Tracheal epithelial cell (primary cell): ENCODE measurements at places on chromosomes 3 and 15. TPM values are rescaled to one million over a fixed set of nuclear protein-coding genes. Genes with fewer than 3 reads are reported as not detected.

IQCF5 gene
- not detected in 2 replicates for total RNA-seq

CPA3 gene
- total RNA-seq: not detected in 2 replicates

CYP19A1 gene
- total RNA-seq: not detected in 2 replicates

SLC7A14 gene
- total RNA-seq: under 0.01 TPM in 2 replicates

LEKR1 gene
- under 0.01 TPM in 1 of 2 replicates, not detected in the other for total RNA-seq

ACTRT3 gene
- total RNA-seq: 1.9 and 2.9 TPM in 2 replicates

AGBL1 gene
- total RNA-seq: not detected in 2 replicates

LXN gene
- 3.9 and 4.0 TPM in 2 replicates for total RNA-seq
